ENCODE measurements at places on chromosomes 2 and 18.

GRCh38 chr18:44791520-44791919 is 110.8 kb downstream of the SETBP1 start:
- no peak for DNase-seq

- DNase-seq = no peak
Observed at GRCh38 chr2:144495227-144496091, 24.5 kb downstream of the ZEB2 start.

DNA sequence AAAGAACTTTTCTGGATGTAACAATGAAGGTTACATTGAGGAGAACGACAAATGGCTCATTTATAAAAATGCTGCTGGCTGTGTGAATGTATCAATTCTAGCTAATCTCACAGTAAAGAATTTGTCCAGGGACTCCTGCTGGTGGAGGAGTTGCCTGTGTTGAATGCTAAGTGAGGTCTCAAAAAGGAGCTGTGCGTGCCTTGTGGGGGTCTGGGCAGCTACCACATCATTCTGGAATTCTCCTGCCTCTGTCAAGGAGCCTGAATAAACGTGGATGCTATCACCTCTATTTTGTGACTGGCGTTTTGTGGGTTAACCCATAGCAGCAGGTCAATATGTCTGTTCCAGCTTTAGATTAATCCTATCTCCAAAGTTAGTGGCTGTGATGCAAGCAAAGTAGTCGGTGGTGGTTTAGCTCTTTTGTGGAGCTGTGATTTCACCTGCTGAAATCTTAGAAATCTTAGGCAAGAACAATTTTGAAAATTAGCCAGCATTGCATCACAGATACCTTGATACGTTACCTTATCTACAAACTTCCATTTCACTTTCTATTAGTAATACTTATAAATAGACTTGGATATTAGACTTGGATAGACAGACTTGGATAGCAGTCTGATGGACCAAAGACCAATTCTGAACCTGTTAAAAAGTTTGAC is 96.8 kb downstream of the MTCL1 start:
- no peak for DNase-seq

GRCh38 chr2:63667132-63667700 is 78.5 kb downstream of the MDH1 start:
- DNase-seq = no peak

GRCh38 chr18:34493566-34494358 is 216.3 kb upstream of the DTNA start:
- DNase-seq = peak; percentile 21

GRCh38 chr18:9353596-9353995 is 19.0 kb downstream of the TWSG1 start:
- no peak for DNase-seq

DNA sequence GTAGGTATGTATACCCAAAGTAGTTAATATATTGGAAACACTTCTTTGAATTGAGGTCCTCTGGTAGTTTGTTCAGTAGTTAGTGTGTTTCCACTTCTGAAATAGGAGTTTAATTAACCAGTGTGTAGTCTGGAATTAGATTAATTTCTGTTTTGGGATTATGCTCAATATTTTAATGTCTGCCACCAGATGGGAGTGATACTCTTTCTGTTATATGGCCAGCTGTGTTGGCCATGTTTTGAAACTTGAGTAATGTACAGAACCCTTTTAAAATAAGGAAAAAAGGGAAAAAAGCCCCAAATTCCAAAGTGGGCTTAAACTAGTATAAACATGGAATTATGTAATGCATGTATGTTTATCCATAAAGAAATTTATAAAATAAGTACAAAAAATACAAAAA is 147.7 kb downstream of the CTNNA2 start:
- no peak for DNase-seq

DNA sequence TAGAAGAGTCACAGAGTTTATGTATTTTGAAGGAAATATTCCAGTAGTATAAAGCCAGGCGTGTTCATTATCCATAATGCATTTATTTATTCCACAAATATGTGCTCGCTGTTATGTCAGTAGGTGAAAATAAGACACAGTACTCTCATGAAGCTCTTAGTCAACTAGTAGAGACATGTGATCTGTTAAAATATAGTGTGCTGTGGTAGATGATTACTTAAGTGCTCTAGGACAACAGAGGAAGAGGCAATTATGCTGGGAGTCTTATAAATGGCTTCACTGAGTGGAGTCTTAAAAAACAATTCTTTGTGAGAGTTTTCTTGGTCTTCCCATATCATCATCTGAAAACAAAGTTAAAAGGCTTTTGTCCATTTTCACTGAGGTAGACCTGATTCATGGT is 457.3 kb downstream of the XIRP2 start:
- DNase-seq = no peak

DNA sequence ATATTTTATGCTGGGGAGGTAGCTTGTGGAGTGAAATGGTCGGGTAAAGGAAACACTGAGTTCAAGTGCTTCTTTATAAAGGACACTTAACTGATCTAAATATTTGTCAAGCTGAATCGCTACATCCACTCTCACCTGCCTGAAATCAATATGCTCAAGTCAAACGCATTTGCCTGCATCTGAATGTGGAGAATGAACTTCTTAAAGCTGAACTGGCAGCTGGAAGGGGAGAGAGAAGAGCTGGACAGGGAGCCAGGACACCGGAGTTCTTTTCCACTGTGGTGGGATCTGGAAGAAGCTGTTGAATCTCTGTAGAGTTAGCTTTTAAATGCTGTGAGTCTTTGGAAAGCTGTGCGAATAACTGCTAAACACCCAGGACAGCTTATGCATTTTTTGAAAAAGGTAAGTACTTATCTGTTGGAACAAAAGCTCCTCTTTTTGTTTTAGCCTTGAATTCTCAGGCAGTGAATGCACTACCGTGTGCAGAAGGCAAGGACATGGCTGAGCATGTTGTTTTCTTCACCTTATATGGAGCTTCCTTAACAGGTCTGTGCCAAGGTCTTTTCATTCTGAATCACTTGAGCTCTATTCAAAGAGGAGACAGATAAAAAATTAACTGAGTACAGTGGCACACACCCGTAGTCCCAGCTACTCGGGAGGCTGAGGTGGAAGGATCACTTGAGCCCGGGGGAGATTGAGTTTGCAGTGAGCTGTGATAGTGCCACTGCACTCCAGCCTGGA is 74.2 kb upstream of the KLF7 start:
- DNase-seq = no peak

GRCh38 chr2:234139755-234140154 is 89.3 kb downstream of the SPP2 start:
- no peak for DNase-seq

GRCh38 chr2:173050684-173051083 is 25.0 kb upstream of the MAP3K20 start:
- DNase-seq = no peak

- DNase-seq = no peak
Observed at GRCh38 chr2:174902506-174903263, 102.5 kb downstream of the CHN1 start.

DNA sequence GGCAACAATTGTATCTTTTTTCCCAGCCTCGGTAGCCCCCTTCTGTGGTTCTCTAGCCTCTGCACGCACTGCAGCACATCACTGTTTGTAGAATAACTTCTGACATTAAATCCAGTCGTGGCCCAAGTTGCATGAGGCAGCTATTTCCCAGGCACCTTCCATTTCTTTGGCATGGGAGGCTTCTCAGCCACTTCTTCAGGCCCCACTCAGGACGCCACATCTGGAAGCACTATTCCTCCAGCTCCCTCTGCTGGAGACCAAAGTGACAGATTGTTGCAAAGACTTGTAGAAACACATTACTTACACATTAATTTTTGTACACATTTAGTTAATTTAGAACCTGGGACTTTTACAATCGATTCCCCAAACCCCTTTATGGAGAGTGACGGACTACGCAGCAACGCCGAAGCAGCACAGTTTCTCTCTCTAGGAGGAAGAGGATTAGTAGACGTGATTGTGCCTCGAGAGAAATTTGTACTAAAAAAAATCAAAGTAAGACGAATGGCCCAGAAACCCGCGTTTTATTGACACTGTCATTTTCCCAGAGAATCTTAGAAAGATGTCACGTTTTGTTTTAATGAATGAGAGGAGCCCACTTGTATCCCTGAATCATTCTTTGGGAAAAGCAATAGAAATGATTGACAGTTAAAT is 57.8 kb upstream of the RGPD5 start:
- DNase-seq = no peak

DNA sequence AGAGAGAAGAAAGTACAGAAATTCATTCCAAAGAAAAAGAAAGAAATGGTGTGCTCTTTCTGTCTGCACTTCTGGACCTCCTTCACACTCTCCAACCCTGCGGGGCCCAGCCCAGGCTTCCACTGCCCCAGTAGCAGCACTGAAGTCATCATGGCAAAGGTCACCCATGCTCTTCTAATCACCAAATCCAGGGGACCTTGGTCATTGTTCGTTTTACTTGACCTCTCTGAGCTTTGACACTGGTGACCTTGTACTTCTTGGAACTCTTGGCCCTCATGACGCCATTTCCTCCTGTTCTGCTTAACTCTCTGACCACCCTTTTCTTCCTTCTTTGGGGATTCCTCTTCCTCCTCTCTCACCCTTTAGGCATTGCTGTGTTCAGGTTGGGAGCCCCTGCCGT is 105.6 kb downstream of the SMAD7 start:
- DNase-seq = no peak

DNA sequence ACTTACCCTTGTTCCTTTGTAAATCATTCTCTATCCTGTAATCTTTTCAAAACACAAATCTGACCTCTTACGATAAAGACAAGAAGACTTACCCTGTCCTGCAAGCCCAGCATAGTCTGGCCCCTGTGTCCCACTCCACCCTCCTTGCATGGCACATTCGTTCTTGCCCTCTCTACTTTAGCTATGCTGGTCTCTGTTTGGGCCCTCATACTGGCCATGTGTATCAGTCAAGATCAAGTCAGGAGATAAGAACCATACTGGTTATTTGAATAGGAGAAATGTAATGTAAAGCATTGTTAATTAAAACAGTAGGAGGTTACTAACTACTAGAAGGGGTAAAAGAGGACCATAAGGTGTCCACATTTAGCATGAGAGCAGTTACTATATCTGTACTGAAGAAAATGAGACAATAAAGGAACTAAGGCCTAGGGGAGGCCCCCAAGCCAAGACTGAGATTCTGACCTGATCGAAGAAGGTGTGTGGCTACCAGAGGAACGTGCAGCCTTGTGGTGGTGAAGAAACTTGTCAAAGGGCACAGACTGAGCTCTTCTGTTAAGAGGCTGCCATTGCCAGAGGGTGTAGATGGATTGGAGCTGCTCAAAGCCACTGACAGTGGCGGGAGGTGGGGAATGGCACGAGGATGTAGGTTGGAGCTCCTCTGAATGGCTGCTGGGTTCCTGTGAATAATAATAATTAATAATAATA is 80.8 kb downstream of the KCTD18 start:
- no peak for DNase-seq

- DNase-seq = no peak
Observed at GRCh38 chr2:201909961-201910361, 103.6 kb downstream of the CDK15 start.

- DNase-seq = no peak
Observed at GRCh38 chr2:122168799-122169198, 413.3 kb downstream of the TSN start.

DNA sequence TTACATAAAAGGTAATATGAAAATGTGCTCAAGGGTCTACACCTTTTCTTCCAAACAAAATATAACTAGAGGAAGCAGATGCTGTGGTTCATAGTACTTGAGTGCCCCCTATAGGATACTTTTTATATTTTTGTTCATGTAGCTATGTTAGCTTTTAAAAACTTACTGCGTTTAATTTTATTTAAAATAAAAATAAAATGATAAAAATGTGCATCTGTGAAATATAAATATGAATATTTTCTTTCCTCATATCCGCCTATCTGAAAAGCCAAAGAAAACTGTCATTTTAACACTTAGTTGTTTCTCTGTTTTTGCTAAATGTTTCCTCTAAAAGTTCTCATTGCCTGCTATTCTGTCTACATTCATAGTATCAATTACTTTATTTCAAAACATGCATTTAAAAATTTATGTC is 9.6 kb upstream of the LRP1B start:
- DNase-seq = no peak

GRCh38 chr2:97664636-97664970 is 759 bp upstream of the ACTR1B start:
- DNase-seq = no peak

GRCh38 chr2:66563473-66563872 is 128.5 kb downstream of the MEIS1 start:
- DNase-seq = no peak

GRCh38 chr2:216851486-216852090 is 8.3 kb downstream of the TNP1 start:
- no peak for DNase-seq

DNA sequence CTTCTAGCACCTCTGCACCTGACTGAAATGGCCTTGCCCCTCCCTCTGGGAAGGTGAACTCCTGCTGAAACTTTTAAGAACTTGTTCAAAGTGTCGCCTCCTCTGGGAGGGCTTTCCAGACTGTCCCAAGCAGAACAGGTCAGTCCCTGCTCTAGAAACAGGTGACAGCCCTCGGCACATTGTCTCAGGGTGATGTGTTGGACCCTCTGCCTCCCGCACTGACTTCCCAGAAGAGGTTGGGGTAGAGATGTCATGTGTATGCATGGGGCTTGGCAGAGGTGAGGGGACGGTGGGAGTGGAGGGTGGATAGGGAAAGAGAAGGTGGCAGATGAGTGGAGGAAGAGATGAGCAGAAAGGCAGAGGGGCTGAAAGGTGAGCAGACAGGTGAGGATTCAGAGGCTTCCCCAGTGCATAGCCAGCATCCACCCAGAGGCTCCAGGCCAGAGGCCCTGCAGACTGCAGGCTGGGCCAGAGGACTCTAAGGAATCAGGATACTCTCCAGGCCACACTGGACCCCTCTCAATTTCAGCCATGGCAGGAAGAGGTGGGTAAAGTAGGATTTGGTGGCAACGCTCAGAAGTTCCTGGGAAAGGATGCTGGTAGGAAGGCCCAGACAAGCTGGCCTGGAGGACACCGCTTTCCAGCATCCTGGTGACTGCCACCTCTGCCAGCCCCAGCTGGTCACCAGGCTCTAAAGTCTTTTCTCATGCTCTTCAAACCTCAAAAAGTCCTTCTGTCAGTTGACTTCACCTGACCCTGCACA is 24.8 kb upstream of the TNS1 start:
- no peak for DNase-seq

DNA sequence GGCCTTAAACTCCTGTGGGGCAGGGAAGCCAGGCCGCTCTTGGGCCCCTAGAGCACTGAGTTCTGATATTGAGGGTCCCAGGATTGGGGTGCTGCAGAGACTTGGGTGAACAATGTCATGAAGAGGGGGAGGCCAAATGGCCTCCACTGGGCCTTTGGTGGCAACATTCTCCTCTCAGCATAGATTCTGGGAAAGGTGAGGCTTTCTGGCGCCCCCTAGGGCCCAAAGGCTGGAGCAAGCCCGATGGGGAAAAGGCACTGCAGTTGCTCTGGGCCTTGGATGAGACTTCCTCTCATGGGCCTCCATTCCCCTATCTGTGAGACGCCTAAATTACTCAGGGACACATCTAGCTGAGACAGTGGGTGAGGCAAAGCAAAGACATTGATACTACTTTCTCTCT is 84.8 kb downstream of the ACAA2 start:
- no peak for DNase-seq
